Stimulated activated CD4-positive, alpha-beta T cell treated with anti-CD3 and anti-CD28 coated beads, TNF-alpha, amount 100 ng/mL, for 24 hours (primary cell): ENCODE measurements at places on chromosomes 4 and X.

DNA sequence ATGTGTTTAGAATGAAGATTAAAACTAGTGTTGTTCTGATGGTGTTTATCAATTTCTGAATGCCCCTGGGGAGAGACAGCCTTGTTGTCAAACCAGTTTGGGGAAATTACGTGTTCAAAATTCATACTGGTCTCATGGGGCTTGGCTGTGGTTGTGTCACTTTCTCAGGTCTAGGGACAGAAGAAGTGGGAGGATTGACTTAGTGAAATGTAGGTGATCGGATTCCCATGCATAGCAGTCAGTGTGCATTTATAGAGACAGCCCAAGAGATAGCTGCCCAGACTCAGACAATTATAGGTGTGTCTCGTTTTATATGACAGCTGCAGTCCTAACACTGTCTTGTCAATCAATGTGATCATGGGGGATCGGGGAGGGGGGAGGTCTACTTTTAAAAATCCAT, 94.4 kb upstream of the CLCN4 start:
- no peak for DNase-seq

GRCh38 chrX:143340190-143340589, 177.1 kb downstream of the SPANXN3 start:
- no peak for DNase-seq

GRCh38 chr4:102557636-102558035, 56.5 kb downstream of the NFKB1 start:
- DNase-seq, result no peak

DNA sequence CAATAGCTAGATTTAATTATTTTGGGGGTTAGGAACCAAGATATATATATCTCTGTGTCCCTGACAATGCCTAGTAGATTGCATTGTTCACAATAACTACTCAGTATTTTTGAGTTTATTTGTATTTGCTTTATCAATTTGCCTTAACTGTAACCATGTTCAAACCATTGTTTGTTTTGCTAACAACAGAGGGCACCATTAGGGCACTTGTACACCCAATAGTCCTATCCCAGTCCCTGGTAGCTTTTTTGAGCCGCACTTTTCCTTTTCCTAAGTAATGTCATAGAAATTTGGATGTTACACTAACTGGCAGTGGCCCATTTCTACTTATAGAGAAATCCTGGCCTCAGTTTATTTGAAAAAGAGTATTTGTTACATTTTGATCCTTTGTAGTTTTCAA, 575 bp upstream of the KLHL5 start:
- DNase-seq, result no peak

DNA sequence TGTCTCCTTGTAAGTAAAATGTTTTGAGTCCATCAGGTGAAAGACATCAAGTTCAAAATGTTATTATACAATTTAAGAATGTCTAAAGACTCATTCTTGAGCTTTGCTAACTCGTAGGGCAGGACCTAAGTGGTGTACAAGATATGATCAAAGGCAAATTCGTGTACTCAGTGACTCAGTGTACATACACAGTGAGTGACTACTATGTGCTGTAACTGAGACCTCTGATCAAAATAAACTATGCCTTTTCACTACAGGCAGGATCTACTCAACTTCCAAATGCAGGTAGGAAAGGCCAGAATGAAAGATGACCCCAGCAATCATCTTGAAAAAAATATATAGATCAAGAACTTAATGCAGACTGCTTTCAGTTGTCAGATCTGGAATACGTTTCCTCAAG, 49.9 kb downstream of the ADGRG2 start:
- DNase-seq, result no peak

DNA sequence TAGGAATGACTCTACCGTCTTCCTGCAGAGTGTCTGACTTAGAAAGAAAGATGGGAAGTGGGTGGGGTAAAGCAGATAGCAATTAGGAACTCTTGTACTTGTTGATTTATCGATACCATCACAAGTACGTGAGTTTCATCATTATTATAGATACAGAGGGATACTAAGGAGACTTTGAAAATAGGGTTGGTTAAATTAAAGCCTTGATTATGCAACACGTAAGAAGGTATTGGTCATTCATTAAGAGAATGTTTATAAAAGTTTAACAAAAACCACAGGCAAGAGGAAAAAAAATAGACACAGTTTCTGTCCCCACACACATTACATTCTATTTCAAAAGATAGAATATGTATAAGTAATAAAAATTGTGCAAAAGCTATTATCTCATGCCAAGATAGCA, 65.9 kb upstream of the UGT2B7 start:
- no peak for DNase-seq

DNA sequence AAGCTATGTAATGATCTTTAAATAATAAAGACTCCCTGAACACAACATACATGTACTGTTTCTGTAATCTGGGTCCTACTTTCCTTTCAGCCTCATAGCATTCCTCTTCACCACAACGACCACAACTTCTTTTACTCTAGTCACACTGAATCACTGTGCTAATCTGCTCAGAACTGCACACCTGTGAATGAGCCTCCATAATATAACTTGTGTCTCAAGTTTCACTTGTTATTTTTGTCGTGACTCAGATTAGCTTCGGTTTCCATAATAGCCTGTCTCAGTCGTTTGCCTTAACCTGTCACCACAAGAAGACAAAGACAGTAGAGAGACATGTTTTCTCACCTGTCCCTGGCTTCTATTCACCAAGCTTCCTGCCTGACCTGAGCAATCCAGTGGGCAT, 61.8 kb downstream of the MAGED1 start:
- DNase-seq, result no peak
